ENCODE measurements at places on chromosomes 1 and 21.

- no peak for DNase-seq
Observed at GRCh38 chr1:13543451-13544220, 29.8 kb upstream of the LRRC38 start.

DNA sequence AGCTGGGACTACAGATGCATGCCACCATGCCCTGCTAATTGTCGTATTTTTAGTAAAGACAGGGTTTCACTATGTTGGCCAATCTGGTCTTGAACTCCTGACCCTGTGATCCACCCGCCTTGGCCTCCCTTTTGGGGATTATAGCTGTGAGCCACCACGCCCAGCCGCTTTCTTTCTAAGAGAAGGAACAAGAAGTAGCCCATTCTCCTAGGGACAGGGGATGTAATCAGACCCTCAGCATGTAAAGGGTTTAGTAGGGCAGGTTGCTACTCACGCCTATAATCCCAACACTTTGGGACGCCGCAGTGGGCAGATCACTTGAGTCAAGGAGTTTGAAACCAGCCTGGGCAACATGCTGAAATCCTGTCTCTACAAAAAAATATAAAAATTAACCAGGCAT, 189.7 kb downstream of the TOMM20 start:
- no peak for DNase-seq

DNA sequence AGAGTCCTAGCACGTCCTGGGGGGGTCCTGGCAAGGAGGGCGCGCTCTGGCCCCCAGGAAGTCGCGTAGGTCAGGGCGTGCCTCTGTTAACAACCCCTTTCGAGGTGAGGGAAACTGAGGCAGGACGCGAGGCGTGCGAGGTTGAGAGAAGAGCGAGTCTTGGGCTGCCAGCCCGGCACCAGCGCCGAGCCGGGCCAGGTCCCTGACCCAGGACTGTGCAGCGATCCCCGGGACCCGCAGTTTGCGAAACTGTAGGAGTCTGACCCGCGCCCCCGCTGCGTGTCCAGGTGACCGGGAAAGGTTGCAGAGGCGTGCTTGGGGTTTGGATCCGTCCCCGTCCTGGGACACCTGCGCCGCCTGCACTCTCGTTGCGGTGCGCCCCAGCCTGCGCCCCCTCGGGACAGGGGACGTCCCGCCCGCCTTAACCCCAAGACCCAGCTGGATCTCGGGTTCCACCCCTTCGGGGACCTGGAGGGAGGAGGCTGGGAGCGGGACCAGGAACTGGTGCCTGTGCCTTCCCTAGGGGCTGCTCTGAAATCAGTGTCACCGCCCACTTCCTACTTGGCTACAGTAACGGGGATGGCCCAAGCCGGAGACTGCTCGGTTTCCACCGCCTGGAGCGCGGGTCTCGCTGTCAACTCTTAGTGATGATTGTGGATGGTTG, 493 bp downstream of the DISC1 start:
- DNase-seq, result peak; percentile 32

DNA sequence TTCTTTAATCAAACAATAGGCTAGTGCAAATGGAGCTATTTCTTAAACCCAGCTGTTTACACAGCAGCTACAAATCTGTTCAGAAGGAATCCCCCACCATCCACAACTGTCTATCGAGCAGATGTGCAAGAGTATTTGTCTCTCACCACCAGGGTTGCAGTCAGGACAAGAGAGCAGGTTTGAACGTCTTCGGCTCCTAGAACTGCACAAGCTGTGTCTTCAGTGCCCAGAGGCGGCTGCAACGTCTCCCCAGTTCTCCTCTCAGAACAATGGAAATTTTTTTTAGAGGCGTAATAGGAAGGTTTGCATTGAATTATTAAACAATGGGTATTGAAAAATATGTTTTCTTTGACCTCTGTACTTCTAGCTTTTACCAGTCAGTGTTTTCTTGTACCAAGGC, 7.3 kb downstream of the OVAAL start:
- no peak for DNase-seq

GRCh38 chr1:15328351-15329103, 81.2 kb upstream of the EFHD2 start:
- DNase-seq, result no peak

- no peak for DNase-seq
Observed at GRCh38 chr1:18748435-18748834, 111.0 kb downstream of the TAS1R2 start.

- DNase-seq, result no peak
Observed at GRCh38 chr1:201648066-201648906, 109.4 kb downstream of the NAV1 start.

GRCh38 chr1:2847086-2847985, 45.8 kb upstream of the TTC34 start:
- no peak for DNase-seq

DNA sequence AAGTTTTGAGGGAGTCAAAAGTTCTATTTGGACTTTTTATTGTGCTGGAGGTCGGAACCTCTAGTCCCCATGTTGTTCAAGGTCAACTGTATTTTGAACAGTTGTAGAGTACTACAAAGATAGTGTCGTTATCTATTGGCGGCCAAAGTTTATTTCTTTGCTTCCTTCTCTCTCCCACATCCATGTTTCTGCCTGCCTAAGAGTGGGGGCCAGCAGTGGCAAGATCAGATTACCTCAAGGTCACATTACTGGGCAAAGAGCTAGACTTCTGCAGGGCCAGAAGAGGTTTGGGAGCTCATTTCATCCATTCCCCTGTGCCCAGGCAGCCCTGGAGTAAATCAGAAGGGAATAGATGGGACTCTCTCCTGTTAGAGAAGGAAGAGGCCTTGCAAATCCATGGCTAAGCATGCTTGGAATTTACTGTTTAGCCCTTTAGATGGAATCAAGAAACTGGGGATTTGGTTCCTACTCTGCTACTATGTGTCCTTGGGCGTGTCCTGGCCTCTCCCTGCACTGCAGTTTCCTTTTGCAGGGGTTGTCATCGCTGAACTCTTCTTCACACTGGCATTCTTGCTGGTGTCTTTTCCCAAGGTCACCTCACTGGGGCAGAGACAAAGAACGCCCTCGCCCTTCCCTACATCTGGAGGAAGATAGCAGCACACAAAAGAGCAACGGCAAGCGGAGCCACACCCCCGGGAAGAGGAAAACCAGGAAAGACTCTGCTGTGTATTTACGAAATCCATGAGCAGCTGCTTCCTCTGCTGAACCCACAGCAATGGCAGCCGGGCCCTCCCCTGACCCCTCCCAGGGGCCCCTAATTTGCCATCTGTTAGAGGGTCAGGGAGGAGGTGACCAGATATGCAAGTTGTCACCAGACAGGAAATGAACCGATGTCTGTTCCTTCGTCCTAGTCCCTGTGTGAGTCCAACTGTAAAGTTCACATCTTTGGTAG, 73.3 kb downstream of the PLPP3 start:
- DNase-seq, result no peak

DNA sequence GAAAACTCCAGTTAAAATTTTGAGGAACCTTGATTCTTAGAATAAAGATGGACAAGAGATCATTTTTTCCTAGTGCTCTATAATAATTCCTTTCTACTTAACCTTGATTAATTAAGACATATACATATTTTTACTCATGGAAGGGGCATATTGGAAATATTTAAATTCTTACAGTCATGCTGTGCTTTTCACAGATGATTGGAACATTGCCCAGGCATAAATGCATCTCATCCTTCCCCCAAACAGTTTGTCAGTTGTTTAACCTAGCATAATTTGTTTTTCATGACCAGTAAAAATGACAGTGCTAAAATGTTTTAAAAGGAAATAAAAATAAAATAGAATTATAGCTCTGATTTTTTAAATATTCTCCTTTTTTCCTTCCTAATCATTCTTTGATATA, 140.0 kb downstream of the DNM3 start:
- DNase-seq, result no peak

DNA sequence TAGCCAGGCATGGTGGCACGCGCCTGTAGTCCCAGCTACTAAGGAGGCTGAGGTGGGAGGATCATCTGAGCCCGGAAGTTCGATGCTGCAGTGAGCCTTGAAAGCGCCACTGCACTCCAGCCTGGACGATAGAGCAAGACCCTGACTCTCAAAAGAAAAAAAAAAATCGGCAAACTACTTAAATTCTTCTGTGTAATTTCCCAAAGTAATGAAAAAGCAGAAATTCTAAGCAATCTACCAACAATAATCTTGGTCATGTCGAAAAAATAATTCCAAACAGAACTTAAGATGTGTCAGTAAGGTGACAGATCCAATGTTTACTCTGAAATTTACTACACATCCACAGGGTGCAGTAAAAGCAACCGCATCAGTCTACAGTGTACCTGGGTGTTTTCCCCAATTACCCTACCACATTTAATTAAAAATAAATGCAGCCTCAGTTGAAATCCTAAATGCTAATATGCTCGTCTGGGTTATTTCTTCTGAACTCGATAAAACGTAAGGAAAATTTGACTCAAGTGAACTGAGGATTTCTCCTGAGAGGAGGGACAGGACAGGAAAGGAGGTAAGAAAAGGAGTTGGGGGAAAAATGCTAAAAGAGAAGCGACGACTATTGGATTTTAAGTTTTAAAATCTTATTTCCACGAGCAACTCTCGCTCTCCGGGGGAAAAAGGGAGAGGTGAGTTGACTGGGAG, 801 bp downstream of the EPRS1 start:
- DNase-seq, result peak; percentile 7

DNA sequence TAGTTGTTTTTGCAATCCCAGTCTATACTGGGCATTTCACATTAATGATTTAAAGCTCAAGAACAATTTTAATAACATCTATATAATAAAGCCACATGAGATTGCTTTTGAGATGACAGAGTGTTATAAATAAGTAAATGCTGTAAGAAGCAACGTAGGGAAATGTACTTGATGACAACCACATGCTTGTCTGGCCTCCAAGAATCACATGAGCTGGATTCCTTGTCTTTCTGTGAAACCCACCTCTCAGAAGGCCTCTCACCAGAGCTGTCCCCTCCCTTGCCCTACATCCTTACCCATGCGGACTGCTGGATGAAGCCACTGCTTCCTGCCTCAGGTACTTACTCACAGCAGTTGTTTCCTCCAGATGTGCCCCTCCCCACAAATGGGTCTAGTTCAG, 145.1 kb upstream of the CTTNBP2NL start:
- no peak for DNase-seq

DNA sequence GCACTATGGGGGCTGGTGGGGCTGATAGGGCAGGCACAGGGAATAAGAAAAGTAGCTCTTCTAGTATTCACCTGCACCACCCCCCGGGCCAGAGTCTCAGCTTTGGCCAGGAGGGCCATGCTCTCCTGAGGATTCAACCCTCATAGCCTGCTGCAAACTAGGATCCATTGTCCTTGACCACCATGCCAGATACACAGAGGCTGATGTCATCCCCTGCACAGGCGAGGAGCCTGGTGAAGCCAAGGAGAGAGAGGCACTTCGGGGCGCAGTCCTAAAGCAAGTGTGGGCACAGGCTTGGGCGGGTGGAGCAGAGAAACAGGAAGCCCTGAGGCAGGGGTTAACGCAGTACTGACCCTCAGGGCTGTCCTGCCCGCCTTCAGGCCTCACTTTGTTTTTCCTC, 29.5 kb downstream of the TMEM53 start:
- DNase-seq, result no peak

DNA sequence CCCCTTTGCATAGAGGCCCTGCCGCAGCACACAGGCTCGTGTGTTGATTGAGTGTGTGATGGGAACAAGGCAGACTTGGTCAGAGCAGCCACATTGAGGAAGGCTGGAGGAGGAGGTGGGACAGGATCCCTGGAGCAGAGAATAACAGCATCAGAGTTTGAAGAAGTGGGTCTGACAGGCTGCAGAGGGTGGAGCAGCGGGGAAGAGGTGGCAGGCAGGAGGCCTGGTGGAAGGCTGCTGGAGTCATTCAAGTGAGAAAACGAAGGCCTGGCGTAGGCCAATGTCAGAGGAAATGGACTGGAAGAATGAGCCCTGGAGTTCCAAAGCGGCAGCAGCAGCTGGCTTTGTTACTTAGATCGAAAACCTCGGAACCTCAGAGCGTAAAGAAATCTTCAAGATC, 115.0 kb upstream of the GRIK3 start:
- DNase-seq, result no peak

DNA sequence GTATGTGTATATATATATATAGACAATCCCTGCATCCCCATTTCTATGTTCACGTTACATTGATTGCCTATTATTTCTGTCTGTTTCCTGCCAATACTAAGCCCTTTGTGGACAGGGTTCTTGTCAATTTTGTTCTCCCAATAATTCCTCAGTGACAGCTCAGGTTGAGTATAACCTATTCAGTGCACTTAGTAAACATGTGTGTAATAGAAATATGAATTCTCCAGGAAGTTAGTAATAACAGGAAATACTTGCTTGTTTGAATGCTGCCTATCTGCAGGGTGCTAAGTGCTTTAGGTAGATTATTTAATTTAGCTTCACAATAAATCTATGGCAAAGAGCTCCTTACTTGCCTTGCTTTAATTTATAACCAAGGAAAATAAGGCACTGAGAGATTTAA, 52.8 kb upstream of the PTGFR start:
- no peak for DNase-seq

DNA sequence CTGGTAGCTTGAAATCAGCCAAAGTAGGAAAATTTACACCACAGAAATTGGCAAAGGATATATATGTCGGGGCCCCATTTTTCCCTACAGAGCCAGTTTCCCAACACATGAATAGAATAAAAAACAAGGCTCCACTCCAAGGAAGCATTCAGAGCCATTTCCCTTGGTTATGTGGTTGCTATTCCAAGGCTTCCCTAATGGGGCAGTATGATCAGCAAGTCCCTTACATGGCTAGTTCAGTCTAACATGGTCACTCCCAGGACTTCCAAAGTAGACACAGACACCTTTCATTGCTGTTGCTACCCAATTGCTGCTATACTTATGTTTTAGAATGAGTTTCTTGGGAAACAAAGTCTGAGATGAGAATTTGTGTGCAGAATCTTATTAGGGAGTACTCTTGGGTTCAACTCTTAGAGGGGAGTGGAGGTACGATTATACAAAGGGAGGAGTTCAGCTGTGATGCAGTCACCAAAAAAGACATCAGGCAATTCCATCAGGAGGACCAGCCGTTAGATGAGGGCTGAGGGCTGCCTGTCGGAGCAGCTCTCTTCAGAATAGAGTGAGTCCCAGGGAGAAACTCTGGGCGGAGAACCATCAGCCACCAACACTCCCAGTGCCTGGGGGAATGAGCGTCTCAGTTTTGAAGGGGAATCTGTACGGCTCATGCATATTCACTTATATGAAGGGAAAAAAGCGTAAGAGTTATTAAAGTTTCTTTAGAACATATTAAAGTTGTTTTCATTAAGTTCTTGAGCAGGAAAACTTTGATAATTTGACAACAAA, 92.9 kb downstream of the C21orf91 start:
- no peak for DNase-seq

DNA sequence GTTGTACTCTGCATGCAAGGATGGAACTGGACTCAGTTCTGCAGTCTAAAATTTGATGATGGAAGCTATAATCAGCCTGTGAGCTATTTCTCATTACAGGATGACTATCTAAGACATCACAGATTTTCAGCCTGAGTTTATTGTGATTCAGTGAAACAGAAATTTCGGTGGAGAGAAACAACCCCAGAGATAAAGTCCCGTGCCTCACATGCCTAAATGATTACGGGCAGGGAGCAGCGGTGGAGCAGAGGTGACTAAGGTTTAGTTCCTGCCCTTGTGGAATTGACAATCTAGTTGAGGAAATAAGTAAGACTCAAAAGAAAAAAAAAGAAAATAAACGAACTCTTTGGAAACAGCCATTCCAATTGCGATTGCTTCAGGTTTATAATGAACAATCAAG, 96.9 kb downstream of the GRIK3 start:
- DNase-seq, result no peak

Data from NCI-H748 treated with DMSO at 0.1 percent for 48 hours (cell line).